NT2/D1 (cell line): ENCODE measurements at places on chromosomes 2 and 18.

DNA sequence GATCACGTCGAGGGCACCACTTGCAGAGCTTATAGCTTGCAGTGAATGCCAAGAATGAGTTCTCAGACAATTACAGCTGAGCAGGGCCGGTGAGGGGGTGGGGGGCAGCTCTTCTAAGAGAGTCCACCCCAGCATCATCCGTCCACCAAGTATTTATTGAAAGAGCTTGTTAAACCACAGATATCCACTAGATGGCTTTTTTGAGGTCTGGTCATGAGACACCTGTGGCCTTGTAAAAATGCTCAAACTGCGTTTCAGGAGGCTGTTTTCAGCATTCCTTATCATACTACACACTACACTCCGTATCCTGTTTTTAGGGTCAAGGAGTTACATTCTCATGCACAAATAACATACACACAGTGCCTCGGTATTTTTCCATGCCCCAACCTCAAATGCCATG is 51.5 kb downstream of the DNAJC10 start:
- DNase-seq, result no peak

DNA sequence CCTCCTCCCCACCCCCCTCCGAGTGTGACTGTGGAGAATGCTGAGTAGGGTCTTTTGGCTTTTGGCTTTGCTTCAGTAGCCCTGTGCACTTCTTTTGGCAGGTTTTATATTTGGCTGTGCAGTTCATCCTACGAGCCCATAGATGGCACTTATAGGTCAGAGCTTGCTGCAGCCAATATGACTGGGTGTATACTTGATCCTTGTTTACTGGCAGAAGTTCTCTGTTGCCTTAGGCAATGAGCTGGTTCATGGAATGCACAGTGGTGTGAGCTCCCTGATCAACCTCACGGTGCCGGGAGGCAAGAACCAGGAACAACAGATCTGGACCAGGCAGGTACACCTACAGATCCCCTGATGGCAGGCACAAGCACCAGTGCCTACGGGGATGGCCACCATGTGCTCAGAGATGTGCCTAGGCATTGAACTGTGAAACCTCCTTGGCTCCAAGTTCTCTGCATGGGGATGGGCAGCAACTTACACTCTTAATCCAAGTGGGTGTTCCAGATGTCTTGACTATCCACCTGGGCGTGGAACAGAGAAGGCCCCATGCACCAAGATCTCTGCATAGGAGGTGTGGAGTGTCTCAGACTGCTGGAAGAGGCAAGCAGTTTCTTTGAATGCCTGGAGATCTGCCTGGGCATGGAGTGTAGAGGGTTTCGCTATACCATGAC is 190.4 kb downstream of the KIAA1328 start:
- peak; percentile 20 for DNase-seq

DNA sequence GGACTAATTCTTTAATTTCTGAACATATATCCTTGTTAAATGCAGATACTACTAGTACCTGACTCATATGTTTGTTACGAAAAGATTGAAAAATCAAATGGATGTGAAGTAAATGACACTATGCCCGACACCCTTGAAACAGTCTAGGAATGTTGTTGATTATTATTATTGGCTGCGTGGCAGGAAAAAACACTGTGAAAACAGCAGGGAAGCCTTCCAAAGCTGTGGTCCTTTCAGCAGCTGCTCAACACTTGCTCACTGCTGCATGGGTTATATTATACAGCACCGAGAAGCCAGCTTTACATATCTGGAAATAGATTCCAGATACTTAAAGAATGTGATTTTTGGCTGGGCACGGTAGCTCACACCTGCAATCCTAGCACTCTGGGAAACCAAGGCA is 26.5 kb downstream of the CRYGD start:
- DNase-seq, result no peak

- DNase-seq, result no peak
These were observed 11.5 kb downstream of the SLC9A4 start for GRCh38 chr2:102484310-102485061.

DNA sequence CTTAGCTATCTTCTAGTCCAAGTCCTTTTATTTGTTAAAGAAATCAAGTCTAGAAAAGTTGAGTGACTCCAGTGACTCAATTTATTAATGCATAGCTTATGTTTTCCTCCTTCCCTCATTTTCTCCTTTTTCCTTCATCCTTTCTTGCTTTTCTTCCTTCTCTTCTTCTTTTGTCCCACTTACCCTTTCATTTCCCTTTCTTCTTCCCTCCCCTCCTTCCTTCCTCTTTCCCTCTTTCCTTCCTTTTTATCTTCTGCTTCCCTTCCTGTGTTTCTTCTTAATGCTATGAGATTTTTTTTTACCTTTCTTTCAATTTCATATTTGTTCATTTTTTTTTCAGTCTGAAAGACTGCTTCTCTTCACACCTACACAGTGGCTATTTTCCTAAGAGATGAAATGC is 555.5 kb downstream of the PIK3C3 start:
- no peak for DNase-seq

DNA sequence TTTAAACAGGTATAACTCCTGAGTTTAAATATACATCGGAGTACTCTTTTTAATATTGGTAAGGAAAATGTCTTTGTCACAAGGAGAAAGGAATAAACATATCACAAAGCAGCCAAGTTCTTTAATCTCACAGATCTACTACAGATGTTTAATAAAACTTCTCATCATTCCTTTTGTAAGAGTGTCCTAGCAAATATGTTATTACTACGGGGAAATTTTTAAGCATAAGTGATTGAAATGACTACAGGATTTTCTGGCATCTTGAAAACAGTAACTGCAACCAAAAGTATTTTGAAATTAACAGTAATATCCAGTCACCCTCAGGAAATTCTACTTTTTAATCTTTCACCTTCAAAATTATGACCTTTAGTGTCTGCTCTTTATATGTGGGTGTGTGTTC is 403.1 kb downstream of the IRS1 start:
- DNase-seq, result no peak

DNA sequence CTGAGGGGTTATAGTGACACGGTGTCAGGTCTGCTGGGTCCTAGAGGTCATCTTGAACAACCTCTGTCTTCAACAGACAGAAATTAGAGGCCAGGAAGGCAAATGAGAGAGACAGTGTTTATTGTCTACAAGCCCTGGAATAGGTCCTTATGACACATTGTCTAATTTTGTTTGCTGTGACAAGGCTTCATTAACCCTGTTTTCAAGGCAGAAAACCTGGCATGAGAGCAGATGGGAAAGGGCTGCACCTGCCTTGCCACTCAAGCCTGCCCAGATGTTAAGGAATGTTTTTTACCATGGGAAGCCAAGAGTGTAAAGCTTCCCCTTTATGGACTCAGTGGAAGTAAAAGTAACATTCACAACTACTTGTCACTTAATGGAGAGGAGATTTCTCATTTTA is 275.3 kb downstream of the KCNS3 start:
- DNase-seq, result no peak

DNA sequence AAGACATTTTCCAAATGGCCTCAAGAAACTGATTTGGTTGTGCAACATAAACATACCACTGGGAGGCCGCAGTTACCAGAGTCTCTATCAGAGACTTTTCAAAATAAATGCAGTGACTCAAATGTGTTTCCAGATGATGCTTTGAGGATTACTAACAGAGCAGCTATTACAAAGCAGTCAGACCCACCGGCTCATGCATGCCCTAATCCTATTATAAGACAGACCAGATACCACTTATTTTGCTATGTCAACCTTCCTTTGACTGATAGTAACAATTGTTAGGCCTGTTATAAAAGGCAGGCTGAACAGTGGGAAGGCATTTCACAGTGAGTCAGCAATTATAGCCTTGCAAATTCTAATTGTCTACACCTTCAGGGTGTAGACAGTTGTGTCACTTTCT is 217.7 kb downstream of the LRRTM1 start:
- DNase-seq, result no peak

DNA sequence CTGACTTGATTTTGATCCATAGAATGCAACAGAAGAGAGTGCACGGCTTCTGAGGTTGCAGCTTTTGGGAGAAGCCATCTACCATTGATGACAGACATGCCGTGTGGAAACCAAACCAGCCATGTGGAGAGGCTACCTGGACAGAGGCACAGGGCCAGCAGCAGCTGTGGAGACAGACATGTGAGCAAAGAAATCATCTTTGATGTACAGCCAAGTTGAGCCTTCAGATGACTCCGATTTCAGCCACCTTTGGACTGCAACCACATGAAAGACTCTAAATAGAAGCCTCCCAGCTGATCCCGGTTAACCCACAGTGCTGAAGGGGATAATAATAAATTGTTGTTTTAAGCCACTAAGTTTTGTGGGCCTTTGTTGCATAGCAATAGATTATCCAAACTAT is 54.2 kb downstream of the TSN start:
- DNase-seq, result no peak

DNA sequence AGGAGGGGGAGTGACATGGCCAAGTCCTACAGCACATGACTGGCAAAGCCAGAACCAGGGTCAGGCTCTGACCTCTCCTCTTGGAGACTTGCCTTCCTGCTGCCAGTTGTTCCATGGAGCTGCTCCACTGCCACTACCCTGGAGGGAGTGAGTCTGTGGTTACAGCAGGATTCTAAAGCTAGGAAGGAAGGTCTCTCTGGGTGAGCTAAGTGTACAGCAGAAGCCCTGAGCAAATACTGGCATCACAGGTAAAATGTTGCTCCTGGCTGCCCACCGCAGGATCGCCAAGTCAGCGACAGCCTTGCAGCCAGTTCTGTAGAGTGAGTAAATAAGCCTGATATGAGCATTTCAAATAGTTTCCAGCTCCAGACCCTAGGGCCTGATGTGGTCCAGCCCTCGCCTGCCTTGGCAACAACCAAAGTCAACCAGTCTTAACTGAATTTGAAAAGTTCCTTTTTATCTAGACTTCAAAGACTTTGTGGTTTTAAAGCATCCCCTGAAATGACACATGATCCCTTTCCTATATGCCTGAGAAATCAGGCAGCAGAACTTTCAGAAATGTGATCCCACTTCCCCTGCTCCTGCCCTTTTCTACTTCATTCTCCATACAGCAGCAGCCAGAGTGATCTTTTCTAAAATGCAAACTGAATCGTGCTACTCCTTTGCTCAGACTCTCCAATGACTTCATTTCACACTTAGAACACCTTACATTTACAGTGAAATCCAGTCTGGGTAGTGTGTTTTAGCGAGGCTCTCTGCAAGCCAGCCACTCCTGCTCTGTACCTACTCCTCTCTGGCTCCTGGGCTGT is 114.3 kb downstream of the MGAT5 start:
- DNase-seq, result no peak

DNA sequence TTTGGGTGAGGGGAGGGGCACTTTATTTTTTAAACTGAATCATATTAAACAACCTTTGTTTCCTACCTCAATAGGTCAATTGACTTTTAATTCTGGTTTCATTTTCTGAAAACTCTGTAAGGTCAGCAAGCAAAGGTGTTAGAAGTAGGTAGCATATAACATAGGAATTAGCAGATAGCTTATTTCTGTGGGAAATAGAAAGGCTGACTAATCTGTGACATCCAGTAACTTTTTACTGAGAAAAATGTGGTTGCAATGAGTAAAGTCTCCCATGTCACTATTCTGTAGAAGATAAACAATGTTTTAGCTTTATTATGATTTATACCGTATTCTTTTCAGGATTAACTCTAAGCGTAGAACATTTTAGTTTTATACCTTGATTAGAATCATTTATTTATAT is 240.4 kb downstream of the PLCL1 start:
- DNase-seq, result no peak

DNA sequence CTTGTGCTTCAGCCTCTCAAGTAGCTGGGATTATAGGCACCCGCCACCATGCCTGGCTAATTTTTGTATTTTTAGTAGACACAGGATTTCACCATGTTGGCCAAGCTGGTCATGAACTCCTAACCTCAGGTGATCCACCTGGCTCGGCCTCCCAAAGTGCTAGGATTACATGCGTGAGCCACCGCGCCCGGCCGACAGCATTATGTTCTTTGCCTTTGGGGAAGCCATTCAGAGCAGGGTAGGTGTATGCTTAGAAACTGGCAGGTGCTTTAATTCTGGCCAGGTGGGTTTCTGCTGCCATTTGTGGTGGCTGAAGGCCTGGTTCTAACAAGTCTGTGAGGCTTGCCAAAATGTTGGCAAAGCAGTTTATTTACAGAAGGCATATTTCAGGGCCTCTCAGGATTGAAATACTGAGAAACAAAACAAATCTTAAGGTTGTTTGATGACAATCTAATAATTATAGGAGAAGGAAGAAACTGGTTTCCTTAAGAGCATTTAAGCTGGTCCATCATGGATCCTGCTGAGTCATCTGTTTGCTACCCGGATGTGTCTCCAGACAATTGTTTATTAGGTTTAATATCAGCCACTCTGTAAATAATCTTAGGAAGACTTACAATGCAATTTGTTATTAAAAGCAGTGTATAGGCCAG is 16.0 kb downstream of the SLC20A1 start:
- no peak for DNase-seq

- DNase-seq, result peak; percentile 54
These were observed 107.2 kb upstream of the L3MBTL4 start for GRCh38 chr18:6521803-6522418.

DNA sequence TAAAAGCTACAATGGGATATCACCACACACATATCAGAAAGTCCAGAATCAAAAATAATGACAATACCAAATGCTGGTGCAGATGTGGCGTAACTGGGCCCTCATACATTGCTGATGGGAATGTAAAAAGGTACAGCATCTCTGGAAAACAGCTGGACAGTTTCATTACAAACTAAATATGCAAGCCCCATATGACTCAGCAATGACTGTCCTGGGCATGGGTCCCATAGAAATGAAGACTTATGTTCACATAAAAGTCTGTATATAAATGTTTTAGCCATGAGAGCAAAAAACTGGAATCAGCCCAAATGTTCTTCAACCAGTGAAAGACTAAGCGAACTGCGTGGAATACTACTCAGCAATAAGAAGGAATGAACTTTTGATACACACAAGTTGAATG is 56.7 kb downstream of the ALPK2 start:
- no peak for DNase-seq

- DNase-seq, result no peak
These were observed 1.8 kb upstream of the CPO start for GRCh38 chr2:206937555-206937954.

- DNase-seq, result no peak
These were observed 69.6 kb downstream of the TRAPPC12 start for GRCh38 chr2:3449086-3449485.

GRCh38 chr2:45691171-45691999 is 39.9 kb downstream of the PRKCE start:
- no peak for DNase-seq

GRCh38 chr2:26612522-26613240 is 28.5 kb downstream of the CIB4 start:
- no peak for DNase-seq

GRCh38 chr2:237060534-237061312 is 25.0 kb upstream of the COPS8 start:
- DNase-seq, result peak; percentile 69

DNA sequence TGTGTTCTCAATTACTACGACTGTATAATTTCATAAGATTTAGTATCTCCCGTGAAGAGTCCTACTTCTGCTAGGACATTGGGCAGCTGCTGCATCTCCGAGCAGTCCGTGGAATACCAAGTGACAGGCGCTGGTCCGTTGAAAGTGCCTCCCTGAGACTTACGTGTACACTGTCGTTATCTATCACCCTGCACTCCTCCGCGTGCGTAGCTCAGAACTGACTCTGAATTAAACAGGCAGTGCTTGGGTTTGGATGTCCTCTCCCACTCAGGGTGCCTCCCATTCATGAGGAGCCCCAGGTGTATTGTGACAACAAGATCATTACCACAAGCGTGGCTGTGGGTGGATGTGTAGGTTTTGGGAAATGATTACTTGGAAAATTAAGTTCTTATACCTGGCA is 148.4 kb downstream of the SH3RF3 start:
- no peak for DNase-seq
